Purkinje cell (primary cell): ENCODE measurements at places on chromosomes 5 and 9. TPM values are rescaled to one million over a fixed set of nuclear protein-coding genes. Genes with fewer than 3 reads are reported as not detected.

SELENOP gene
- polyA plus RNA-seq: 24.6 and 30.3 TPM in 2 replicates

LRRC14B gene
- polyA plus RNA-seq: not detected in 2 replicates

FOXD4L3 gene
- not detected in 2 replicates for polyA plus RNA-seq

FAM200C gene
- polyA plus RNA-seq: 3.8 and 8.1 TPM in 2 replicates
